CD8-positive, alpha-beta memory T cell (primary cell): ENCODE measurements at places on chromosomes 4 and X. TPM values are rescaled to one million over a fixed set of nuclear protein-coding genes. Genes with fewer than 3 reads are reported as not detected.

The SASH3 gene
- total RNA-seq, result 140 TPM

The FRMPD4 gene
- total RNA-seq, result not detected

The SLC2A9 gene
- 3.1 TPM for total RNA-seq

The BGN gene
- not detected for total RNA-seq

The GAGE1 gene
- total RNA-seq, result not detected

DNA sequence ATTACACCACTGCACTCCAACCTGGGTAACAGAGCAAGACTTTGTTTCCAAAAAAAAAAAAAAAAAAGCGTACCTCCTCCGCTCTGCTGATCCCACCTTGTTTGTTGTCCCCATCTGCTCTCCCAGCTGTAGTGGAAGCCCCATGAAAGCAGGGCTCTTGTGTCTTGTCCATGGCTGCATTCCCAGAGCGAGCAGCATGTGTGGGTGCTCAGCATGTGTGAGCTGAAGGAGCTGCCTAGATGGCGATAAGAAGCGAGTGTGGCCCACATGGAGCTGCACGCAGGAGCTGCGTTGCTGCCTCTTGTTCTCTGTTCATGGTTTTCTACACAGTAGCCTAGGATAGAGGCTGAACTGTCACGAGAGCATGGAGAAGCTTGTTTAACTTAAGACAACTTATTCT is 12.4 kb downstream of the NSD2 start:
- DNase-seq, result no peak

DNA sequence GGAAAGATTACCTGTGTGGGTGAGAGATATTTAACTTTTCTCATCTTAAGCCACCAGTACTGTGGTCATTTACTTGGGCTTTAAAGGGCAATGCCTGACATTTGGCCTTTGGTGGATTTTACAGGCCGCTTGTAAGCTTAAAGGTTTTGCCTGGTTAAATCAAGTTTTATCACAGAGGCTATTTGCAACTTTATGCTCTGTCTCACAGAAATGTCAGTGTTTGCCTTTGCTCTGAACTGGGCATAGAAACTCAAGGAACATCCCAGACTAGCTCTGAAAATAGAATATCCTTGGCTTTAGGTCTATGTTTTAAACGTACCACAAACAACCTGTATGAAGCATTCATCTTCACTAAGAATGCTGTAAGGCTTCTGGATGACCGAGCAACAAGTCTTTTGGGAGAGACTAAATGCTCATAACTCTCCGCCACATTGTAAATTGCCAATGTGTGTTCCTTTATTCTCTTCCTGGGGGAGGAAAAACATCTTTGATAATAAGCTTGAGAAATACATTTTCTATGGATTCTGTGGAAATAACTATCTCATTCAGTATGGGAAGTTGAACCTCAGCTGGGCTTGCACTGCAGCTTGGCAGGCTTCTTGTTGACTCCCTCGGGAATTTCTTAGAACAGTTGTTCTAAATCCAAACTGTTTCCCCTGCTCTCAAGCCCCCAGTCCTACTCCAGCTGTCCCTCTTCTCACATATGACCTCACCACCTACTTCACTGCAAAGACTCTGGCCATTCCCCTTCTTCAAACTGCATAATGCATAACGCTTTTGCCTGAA is 105.8 kb upstream of the WDR44 start:
- no peak for DNase-seq

DNA sequence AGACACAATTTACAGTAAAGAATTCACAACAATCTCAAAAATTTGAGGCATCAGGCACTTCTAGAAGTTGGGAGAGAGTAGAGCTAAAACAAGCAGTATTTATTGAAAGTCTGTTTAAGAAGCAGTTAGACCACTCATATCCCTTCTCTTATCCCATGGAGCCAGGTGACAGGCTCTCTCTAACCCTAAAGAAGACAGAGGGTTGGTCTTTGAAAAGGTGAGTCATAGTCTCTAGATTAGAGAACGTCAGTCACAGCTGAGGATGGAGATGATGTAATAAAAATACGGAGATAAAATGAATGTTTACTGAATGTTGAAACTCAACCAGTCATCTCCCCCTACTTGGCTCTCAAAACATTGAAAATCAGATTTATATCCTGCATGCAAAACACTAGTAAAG is 223.8 kb downstream of the CHIC2 start:
- DNase-seq, result no peak

DNA sequence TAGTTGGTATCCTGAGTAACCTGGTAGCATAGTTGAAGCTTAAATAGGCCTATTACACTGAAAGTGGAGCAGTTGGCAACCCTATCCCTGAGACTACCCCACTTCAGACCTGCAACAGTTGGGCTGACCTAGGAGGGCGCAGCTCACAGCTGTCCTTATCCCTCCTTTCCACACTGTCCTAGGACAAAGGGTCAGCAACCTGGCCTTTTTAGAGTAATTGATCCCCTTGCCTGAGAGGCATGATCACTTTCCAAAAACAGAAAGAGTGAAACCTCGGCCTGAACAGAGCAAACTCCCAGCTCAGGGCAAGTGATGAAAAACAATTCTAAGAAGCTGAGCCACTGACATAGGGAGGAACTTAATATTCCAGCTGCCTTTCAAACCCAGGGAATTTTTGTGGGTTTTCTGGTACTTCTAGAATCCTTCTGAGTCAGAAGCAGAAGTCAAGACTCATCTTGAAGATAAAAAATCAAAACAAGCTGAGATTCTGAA is 94.9 kb upstream of the MYOZ2 start:
- DNase-seq, result no peak

DNA sequence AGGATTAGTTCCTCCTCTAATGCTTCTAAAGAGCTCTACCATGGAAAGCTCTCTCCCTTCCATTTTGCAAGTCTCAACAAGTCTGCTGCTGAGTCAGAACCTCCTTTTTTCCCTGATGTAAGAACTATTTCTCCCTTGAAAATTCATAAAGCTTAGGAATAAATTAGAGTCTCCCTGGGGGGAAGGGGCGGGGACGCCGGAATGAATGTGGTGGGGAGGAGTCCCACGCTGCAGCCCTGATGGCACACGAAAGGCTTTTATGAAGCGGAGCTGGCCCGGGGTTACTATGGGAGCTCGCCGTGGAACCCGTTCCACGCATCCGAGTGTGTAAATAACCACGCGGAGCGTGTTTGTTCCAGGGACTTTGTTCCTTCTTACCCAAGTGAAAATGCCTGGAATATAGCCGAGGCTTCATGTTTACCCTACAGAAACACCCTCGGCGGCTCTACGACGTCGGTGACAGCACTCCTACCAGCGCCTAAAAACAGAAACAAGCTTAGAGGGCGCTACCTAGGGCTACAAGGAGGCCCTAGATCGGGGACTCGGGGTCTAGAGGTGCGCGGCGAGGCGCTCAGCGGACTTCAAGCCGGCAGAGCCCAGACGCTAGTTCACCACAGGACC is 923 bp upstream of the CPEB2 start:
- DNase-seq, result peak; percentile 35
